Immature natural killer cell (primary cell): ENCODE measurements at places on chromosomes 1 and 21.

- no peak overlapping the region for H3K27ac ChIP-seq
- no peak for DNase-seq
- peaks cover 1% of the 10 kb centered on the region for H3K36me3 ChIP-seq
- H3K4me1 ChIP-seq = peaks cover 28% of the 10 kb centered on the region
Measured at GRCh38 chr1:222462601-222463000, 85.3 kb downstream of the HHIPL2 start.

- H3K4me3 ChIP-seq = no peak overlapping the region
- H3K36me3 ChIP-seq = no peaks in the 10 kb centered on the region
- no peak for DNase-seq
- no peak overlapping the region for H3K27ac ChIP-seq
- peaks cover 8% of the 10 kb centered on the region for H3K27me3 ChIP-seq
Measured at GRCh38 chr1:44090429-44091252, 28.0 kb upstream of the KLF17 start.

GRCh38 chr1:222299524-222299923 lies 248.4 kb downstream of the HHIPL2 start:
- no peak overlapping the region for H3K4me3 ChIP-seq
- no peaks in the 10 kb centered on the region for H3K4me1 ChIP-seq
- H3K36me3 ChIP-seq = no peaks in the 10 kb centered on the region
- H3K27me3 ChIP-seq = peaks cover 2% of the 10 kb centered on the region

- H3K4me1 ChIP-seq = no peaks in the 10 kb centered on the region
- H3K27ac ChIP-seq = no peak overlapping the region
- no peak overlapping the region for H3K4me3 ChIP-seq
- no peak for DNase-seq
- peaks cover 1% of the 10 kb centered on the region for H3K27me3 ChIP-seq
- H3K36me3 ChIP-seq = no peaks in the 10 kb centered on the region
Measured at GRCh38 chr1:227225715-227226346, 92.5 kb downstream of the CDC42BPA start.

- no peak overlapping the region for H3K4me3 ChIP-seq
- H3K36me3 ChIP-seq = no peaks in the 10 kb centered on the region
- no peaks in the 10 kb centered on the region for H3K4me1 ChIP-seq
- no peaks in the 10 kb centered on the region for H3K27me3 ChIP-seq
Measured at GRCh38 chr1:60044881-60045280, 28.7 kb downstream of the C1orf87 start.

DNA sequence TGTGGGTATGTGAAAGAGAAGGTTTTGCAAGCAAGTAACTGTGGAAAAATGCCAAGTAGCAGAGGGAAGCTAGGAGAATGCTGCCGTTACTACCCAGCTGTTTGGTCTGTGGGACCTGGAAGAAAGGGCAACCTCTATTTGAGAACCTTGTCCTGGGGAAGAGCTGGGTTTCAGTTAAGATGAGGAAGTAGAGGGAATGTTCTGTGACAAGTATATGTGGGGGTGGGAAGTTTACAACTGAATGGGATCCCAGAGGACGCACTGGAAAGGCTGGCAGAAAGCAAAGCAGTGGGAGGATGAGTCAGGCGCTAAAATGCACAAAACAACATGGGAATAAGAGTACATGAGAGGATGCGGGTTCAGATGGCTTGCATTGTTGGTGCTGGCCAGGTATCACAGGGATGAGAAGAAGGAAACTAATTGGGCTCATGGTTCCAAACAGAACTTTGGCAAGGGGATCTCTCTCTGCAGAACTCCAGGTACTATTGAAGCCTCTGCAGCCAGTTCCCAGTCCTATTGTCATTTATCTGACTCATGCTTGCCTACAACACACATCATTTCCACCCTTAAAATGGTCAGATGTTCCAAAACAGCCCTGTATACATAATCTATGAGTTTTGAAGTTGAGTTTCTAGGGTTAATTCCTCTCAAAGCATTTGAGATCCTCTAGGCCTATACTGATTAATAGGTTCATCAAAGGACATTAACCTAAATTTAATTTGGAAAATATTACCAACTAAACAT lies 88.5 kb upstream of the VAV3 start:
- H3K4me1 ChIP-seq = no peaks in the 10 kb centered on the region
- no peak for DNase-seq
- H3K4me3 ChIP-seq = no peak overlapping the region

GRCh38 chr1:82013702-82014101 lies 213.0 kb downstream of the ADGRL2 start:
- H3K36me3 ChIP-seq = no peaks in the 10 kb centered on the region
- H3K4me3 ChIP-seq = no peak overlapping the region
- DNase-seq = no peak
- no peak overlapping the region for H3K27ac ChIP-seq
- H3K27me3 ChIP-seq = no peaks in the 10 kb centered on the region

- H3K4me1 ChIP-seq = peaks cover 86% of the 10 kb centered on the region
- H3K4me3 ChIP-seq = peak overlapping the region; percentile 80
Measured at GRCh38 chr21:17793246-17794123, 25.7 kb downstream of the C21orf91 start.

- no peak for DNase-seq
- H3K4me1 ChIP-seq = no peaks in the 10 kb centered on the region
- no peak overlapping the region for H3K4me3 ChIP-seq
- no peaks in the 10 kb centered on the region for H3K27me3 ChIP-seq
- H3K27ac ChIP-seq = no peak overlapping the region
Measured at GRCh38 chr1:79716447-79716846, 709.9 kb upstream of the ADGRL4 start.

DNA sequence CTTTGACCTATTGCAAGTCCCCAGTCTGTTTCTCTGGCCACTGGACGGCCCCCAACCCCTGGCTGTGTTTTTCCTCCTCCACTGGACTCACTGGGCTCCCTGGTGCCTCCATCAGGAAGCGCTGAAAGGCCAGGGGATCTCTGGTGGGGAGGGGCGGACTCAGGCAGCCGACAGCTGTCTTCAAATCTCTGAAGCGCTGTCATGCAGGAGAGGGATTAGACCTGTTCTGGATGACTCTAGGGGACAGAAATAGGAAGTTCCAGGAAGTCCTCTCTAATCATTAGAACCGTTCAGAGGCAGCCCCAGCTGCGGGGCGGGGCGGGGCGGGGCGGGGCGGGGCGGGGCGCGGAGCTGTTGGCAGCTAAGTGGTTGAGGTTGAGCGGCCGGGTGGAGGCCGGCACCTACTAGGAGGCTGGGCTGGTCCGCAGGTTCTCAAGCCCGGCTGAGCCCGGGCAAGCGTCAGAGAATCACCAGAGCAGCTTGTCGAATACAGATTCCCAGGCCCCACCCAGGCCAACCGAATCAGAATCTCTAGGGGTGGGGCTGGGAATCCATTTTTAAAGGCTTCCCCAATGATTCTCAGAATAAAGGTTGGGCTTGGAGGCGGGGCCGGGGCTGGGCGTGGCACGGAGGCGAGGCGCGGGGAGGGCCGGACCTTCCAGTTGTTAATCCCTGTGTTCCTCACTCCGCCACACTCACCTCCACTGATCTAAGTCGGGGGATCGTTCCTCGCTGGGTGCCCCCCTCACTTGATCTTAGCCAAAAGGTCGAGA lies 11.4 kb upstream of the PHLDA3 start:
- no peak for DNase-seq
- H3K36me3 ChIP-seq = peaks cover 5% of the 10 kb centered on the region
- peaks cover 12% of the 10 kb centered on the region for H3K27me3 ChIP-seq
- no peak overlapping the region for H3K27ac ChIP-seq
- H3K4me3 ChIP-seq = peak overlapping the region; percentile 50
- H3K4me1 ChIP-seq = peaks cover 39% of the 10 kb centered on the region

GRCh38 chr1:2208309-2209239 lies 14.0 kb upstream of the FAAP20 start:
- no peak overlapping the region for H3K4me3 ChIP-seq
- H3K27me3 ChIP-seq = peaks cover 2% of the 10 kb centered on the region
- DNase-seq = no peak
- no peaks in the 10 kb centered on the region for H3K4me1 ChIP-seq
- H3K27ac ChIP-seq = no peak overlapping the region
- H3K36me3 ChIP-seq = no peaks in the 10 kb centered on the region

DNA sequence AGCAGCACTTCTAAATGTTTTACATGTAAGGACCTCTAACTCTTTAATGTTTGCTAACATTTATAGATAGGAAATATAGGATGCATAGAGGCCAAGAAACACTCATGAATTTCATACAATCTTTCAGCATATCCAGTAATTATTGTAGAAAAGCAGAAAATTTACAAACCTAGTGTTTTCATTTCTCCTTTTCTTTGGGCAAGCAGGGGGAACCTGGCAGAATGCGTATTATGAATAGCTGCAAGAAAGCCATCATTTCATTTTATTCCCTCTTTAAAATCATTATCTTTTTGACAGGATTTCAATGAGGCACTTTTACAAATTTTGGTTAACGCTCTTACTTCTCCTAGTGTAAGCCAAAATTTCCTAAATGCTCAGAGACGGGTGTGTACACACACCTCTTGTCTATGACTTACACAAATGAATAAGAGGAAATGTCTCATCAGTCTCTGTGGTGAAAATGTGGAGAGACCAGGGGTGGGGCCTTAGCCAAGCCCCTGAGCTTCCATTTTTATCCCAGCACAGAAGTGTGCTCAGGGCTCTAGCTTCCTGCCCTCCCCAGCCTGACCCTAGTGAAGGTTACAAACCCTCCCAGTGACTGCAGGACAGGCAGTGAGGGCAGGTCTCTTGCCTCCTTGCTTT lies 91.6 kb downstream of the LRRC8C start:
- no peaks in the 10 kb centered on the region for H3K27me3 ChIP-seq
- peak overlapping the region; percentile 71 for H3K27ac ChIP-seq
- peak overlapping the region; percentile 65 for H3K4me3 ChIP-seq
- peaks cover 7% of the 10 kb centered on the region for H3K36me3 ChIP-seq

DNA sequence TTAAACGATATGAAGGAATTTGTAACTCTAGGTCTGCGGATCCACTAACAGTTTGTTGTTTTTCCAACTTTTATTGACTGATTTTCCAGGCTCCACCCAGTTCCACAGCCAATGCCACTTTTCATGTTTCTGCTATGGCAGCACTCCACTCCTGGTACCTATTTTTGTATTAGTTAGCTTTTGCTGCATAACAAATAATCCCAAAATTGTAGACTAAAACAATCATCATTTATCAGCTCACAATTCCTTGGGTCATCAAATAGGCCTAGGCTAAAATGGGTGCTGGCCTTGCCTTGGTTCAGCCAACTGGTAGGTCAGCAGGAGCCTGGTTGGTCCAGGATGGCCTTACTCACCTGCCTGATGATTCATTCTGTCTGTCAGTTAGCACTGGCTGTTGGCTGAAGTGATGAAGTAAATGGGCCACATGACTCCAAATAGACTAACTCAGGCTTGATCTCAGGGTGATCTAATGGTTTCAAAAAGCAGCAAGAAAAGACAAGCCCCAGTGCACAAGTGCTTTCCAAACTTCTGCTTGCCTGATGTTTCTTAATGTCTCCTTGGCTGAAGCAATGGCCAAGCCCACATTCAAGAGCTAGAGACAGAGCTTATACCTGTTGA lies 3.2 kb upstream of the C8B start:
- peaks cover 5% of the 10 kb centered on the region for H3K4me1 ChIP-seq
- H3K27me3 ChIP-seq = no peaks in the 10 kb centered on the region
- no peak overlapping the region for H3K4me3 ChIP-seq

DNA sequence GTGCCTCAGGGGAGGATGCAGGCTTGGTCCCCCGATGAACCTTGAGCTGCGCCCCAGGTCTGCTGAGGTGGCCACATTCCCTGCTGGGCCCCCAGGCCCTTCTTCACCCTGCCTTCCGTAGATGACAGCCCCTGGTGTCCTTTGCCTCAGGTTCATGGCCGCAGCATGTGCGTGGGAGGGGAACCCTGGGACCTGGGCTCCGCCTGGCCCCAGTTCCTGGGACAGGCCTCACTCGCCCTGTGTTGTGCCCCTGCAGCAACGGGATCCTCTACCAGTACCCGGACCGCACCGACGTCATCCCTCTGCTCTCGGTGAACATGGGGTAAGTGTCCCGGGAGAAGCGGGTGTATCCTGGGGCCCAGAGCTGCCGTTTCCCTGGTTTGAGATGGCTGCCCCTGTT lies 5.1 kb upstream of the SLC25A34 start:
- H3K36me3 ChIP-seq = no peaks in the 10 kb centered on the region
- H3K4me1 ChIP-seq = no peaks in the 10 kb centered on the region
- no peak overlapping the region for H3K4me3 ChIP-seq
- no peak overlapping the region for H3K27ac ChIP-seq
- DNase-seq = no peak

GRCh38 chr21:41371685-41372030 lies 9.8 kb downstream of the MX2 start:
- H3K4me3 ChIP-seq = no peak overlapping the region
- peaks cover 1% of the 10 kb centered on the region for H3K27me3 ChIP-seq
- peaks cover 11% of the 10 kb centered on the region for H3K36me3 ChIP-seq
- no peak for DNase-seq
- H3K27ac ChIP-seq = no peak overlapping the region

DNA sequence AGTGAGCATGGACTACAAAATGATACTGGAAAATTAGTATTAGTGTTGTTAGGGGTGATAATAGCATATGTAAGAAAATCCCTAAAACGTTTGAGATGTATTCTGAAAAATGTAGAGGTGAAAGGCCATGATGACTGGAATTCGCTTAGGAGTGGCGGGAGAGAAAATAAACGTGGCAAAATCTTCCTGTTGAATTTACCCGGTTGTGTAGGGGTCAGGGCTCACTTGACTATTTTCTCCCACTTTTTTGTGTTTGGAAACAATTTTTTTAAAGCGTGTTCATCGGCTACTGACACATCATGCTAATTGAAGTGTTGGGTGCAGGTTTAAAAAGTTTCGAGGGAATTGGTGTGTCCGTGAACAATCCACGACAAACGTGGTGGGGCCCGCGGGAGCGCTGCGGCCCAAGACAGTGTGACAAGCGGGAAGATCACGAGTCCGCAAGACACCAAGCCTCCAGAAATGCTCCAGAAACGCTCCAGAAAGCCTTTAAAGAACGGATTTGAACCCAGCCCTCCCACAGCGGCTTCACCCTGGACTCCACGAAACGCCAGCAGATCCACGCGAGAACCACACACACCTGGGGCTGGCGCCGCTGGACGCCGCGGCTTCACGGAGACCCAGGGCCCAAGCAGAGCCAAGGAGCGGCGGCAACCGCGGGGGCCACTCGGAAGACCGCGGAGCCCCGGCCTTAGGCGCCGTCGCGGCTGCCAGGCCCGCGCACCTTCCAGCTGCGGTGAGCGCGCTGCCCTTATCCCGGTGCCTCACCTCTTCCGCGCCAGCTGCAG lies 573 bp downstream of the PSMG1 start:
- peak overlapping the region; percentile 95 for H3K27ac ChIP-seq
- H3K27me3 ChIP-seq = peaks cover 15% of the 10 kb centered on the region
- peak overlapping the region; percentile 98 for H3K4me3 ChIP-seq
- DNase-seq = no peak
- peaks cover 29% of the 10 kb centered on the region for H3K4me1 ChIP-seq

- H3K4me1 ChIP-seq = no peaks in the 10 kb centered on the region
- H3K27me3 ChIP-seq = peaks cover 10% of the 10 kb centered on the region
- no peaks in the 10 kb centered on the region for H3K36me3 ChIP-seq
- no peak overlapping the region for H3K4me3 ChIP-seq
- no peak for DNase-seq
Measured at GRCh38 chr1:94549706-94550105, 8.1 kb upstream of the F3 start.

GRCh38 chr1:180217006-180217405 lies 13.1 kb upstream of the LHX4 start:
- DNase-seq = no peak
- H3K27me3 ChIP-seq = peaks cover 9% of the 10 kb centered on the region
- peaks cover 9% of the 10 kb centered on the region for H3K4me1 ChIP-seq
- H3K36me3 ChIP-seq = no peaks in the 10 kb centered on the region
- H3K27ac ChIP-seq = no peak overlapping the region
